H4 (cell line): ENCODE measurements at places on chromosomes 7 and 10.

DNA sequence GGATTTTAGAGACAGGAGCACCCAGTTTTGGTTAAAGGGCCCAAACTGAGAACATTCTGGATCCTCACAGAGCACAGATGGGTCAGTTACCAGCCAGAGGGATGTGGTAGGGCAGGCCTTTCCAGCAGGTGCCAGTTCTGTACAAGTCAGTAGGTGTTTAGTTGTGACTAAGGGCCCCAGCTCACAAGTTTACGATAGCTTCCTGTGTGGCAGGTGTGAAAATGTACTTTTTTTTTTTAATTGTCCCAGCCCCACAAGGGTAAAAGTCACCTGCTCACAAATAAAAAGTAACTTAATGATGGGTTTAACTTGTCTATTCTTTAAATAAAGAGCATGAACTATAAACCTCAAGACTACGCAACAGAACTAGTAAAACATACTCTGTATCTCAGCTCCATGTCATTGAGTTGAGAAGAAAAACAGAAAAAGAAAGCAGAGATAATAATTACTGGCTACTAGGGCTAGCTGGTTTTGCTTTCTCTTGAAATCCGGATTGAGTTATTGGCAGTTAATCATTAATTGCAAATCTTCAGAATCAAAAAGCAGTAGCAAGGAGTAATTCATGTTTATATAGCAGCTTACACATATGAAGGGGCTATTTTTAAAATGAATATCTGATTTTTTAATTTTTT lies 15.4 kb downstream of the NFE2L3 start:
- DNase-seq = no peak

DNA sequence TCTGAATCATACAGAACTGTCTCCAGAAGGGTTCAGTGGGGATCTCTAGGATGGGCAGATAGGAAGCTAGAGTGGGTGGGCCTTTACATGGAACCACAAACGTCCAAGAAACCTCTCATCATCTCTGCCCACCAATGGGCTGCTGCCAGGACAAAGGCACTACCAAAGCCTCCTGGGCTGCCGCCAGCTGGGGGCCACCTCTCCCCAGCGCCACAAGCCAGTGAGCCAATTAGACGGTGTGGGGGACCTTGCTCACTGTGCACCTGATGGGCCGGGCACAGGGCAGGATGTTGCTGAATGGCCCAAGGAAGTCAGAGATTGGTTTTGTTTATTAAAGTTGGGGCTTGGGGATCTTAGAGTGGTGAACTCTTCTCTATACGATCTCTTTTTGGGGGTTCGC lies 242.1 kb downstream of the MGMT start:
- no peak for DNase-seq

DNA sequence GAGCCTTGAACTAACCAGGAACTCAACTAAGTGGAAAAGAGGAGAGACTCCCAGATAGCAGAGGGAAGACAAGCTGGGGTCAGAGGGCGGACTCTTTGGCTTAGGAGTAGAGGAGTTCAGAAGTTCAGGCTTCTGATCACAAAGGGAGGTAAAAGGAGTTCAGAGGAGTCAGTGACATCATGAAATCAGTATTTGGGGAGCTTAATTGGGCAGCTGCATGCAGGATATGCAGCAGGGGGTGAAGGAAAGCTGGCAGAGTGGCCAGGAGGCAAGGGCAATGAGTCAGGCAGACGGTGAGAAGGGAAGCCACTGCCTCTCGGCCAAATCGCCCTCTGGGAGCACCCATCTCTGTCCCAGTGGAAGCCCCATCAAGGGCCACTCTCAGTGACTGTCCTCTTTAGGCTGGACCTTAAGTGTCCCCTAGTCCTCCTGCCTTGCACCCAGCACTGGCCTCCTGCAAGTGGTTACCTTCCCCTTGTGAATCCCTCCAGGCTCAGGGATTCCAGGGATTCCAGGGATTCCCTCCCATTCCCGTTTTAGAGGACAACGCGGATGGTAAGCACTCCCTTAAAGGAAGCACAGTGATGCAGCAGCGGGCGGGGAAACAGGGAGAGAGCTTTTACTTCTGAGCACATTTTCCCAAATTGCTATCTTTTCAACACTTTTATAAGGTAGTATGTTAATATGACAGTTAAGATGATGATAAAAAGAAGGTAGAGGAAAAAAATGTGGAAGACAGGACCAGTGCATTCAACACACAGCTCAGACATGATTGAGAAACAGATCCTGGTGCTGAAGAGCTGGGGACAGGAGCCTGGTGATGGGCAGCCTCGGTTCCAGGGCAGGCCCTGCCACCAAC lies 72.6 kb downstream of the KCNMA1 start:
- peak; percentile 65 for DNase-seq

- no peak for DNase-seq
Observed at GRCh38 chr10:37711617-37712488, 145.6 kb downstream of the ZNF248 start.

GRCh38 chr10:29329420-29329819 lies 40.5 kb downstream of the LYZL1 start:
- DNase-seq = no peak

GRCh38 chr10:3811291-3811870 lies 26.4 kb upstream of the KLF6 start:
- peak; percentile 51 for DNase-seq

GRCh38 chr10:12201543-12201942 lies 5.6 kb downstream of the CDC123 start:
- no peak for DNase-seq

GRCh38 chr10:15189133-15189885 lies 20.8 kb upstream of the NMT2 start:
- no peak for DNase-seq

GRCh38 chr10:100100651-100101184 lies 19.0 kb upstream of the CPN1 start:
- DNase-seq = peak; percentile 33

DNA sequence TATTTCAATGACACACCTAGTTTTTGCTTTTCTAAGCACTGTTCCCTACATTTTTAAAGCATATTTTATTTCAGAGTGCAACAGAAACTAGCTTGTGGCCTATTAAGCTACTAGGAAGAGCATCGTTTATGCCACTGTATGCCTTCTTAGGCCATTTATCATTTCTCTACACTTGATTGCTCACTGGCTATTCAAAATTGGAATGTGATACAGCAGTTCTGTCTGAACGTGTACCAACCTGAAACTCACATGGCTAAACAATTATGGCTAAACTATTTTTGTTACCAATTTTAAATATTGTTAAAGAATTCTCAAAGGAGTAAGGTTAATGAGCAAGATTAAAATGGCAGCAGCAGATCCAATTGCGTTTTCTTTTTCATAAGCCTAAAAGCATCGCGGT lies 105.2 kb downstream of the GSAP start:
- DNase-seq = no peak

DNA sequence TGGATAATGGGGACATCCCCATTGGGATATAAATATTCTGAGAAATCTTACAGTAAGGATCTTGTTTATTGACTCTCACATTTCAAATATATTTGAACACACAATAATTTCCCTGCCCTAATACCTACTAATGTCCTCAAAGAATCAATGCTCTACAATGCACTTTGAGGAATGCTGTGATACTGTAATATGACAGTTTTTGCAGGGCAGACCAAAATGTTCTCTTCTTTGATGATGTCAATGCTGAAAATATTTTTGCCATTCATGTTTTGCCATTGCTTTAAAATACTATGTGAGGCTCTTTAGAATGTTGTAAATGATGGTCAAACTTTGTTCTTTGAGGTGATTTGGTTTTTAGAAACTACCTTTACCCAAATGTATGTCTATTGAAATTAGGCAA lies 594.1 kb downstream of the INHBA start:
- DNase-seq = no peak
